Astrocyte (in vitro differentiated cells and primary cell): ENCODE measurements at places on chromosomes 11 and 22. TPM values are rescaled to one million over a fixed set of nuclear protein-coding genes. Genes with fewer than 3 reads are reported as not detected.

GRCh38 chr22:46761017-46761416 lies 1.4 kb upstream of the TBC1D22A start:
- H3K36me3 ChIP-seq, result no peaks in the 10 kb centered on the region
- no peaks in the 10 kb centered on the region for H3K27me3 ChIP-seq
- no peak overlapping the region for H3K27ac ChIP-seq
- peaks cover 17% of the 10 kb centered on the region for H3K4me1 ChIP-seq
- DNase-seq, result no peak
- peak overlapping the region; percentile 90 for H3K4me3 ChIP-seq

The TSSK2 gene
- not detected in 2 replicates for total RNA-seq

The MUC2 gene
- not detected in 2 replicates for total RNA-seq

The P2RY6 gene
- 0.14 and 0.75 TPM in 2 replicates for total RNA-seq

The CDON gene
- 15.5 and 17.0 TPM in 2 replicates for total RNA-seq

The TUB gene
- 5.7 and 6.0 TPM in 2 replicates for total RNA-seq

- H3K4me1 ChIP-seq, result peaks cover 22% of the 10 kb centered on the region
- H3K36me3 ChIP-seq, result peaks cover 46% of the 10 kb centered on the region
- DNase-seq, result peak; percentile 29
- H3K4me3 ChIP-seq, result no peak overlapping the region
- no peak overlapping the region for H3K27ac ChIP-seq
These were observed 67.4 kb downstream of the AMOTL1 start for GRCh38 chr11:94835594-94835927.

The C11orf16 gene
- total RNA-seq, result not detected in 2 replicates
